ENCODE measurements at places on chromosomes 4 and X.

DNA sequence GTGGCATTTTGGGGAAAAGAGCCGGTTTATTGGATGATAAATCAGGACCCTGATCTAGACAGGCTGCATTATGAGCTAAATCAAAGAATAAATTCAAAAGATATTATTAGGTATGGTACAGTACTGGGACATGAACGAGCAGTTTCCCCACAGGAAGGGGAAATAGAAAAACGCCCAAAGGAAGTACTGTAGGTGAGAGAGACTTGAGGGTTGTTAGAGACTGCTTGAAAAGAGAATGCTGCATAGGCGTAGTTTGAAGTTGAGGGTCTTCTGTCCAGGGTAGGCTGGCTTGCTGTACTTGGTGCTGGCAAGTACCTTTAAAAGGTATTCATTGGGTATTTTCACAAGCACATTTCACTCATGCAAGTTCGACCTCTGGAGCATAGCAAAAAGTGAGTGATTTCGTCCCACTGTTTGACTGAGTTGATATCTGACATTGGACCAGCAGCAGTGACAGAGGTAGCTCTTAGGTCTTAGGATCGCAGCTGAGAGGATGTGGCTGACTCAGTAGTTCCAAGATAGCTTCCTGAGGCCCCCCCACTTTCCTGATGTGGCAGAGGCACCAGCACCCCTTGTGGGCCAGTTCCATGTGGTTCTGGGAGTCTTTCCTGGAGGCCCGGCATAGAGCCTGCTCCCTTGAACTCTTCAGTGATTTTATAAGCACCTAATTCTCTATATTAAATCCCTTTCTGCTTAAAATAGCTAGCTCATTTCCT lies 64.3 kb downstream of the TMEM131L start:
- no peak for DNase-seq

GRCh38 chr4:86416081-86416480 lies 56.2 kb upstream of the MAPK10 start:
- DNase-seq: no peak

DNA sequence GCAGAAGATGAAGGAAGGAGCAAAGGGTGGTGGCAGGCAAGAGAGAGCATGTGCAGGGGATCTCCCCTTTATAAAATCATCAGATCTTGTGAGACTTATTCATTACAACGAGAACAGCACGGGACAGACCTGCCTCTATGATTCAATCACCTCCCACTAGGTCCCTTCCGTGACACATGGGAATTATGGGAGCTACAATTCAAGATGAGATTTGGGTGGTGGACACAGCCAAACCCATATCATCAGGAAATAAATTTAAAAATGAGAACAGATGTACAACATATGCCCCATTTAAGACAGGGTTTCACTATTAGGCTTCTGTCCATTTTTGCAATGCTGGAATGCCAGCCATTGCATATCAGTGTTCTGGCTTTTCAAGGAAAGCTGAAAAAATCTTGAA lies 346.7 kb upstream of the SLIT2 start:
- no peak for DNase-seq

DNA sequence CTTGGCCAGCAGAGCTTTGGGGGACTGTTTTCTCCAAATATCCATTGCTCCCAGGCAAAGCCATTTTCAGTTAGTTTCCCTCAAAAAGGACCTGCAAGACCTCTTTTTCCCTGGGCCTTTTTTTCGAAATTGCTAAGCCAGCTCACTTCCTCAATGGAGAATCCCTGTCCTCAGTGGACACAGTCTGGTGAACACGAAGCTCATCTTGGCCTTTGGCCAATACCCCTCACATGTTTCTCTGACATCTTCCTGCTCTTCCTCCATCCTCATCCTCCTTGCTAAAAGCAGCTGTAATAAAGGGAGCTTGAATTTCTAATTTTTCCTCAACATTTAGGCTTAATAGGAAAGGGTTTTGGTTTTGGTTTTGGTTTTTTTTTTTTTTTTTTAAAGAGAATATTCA lies 17.6 kb upstream of the PRPS1 start:
- no peak for DNase-seq

- no peak for DNase-seq
Measured at GRCh38 chrX:111483135-111483534, 28.3 kb upstream of the SERTM2 start.

DNA sequence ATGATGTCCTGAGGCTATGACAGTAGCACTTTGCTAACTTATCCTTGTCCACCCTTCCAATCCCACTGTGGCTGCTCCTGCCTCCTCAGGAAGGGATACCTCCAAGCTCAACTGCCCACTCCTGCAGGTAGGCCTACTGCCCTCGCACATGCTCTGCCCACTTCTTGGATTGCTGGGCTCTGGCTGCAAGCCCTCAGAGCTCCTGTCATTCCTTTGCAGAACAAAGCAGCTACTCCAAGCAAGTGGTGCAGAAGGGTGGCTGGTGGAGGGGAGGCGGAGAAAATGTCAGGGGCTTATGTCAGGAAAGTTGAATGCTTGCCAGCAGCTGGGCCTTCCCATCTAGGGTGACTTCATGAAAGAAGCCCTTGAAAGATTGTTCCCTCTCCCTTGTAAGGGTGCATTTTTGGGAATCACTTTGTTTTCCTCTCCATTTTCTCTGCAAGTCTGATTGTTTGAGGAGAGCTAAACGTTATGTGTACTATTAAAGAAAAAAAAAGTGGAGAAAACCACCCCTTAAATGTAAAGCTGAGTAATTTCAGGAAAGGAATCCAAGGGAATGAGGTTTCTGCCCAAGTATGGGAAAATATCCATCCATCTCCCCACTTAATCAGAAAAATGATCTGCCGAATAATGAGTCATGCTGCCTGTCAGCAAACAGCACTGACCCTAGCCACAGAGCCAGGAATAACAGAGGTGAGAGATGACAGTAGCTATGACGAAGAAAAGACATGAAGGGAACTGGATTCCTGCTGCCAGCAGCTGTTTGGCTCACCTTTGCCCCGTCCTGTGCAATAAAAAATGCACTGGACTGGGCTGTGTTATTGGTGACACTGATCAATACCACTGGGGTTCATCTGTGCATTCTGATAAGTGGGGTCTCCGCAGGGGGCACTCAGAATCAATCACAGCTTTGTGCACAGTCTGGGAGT lies 102.0 kb downstream of the RTL5 start:
- DNase-seq: no peak

DNA sequence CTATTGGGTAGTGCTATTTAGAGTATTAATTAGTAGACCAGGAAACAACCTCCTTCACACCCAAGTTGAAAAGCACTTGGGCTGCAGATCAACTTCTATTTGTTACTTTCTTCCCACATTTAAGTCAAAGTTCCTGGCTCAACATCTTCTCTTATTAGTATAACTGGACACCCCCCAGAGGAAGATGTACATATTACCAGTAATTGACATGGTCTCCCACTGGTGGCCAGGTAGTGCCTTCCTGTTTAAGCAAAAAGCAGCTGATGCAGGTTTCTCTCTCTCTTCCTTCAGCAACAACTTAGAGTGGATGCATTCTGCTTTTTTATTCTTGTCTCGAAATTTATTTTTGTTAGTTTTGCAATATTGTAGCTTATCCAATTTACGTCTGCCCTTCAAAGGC lies 438.1 kb downstream of the GBA3 start:
- DNase-seq: no peak

DNA sequence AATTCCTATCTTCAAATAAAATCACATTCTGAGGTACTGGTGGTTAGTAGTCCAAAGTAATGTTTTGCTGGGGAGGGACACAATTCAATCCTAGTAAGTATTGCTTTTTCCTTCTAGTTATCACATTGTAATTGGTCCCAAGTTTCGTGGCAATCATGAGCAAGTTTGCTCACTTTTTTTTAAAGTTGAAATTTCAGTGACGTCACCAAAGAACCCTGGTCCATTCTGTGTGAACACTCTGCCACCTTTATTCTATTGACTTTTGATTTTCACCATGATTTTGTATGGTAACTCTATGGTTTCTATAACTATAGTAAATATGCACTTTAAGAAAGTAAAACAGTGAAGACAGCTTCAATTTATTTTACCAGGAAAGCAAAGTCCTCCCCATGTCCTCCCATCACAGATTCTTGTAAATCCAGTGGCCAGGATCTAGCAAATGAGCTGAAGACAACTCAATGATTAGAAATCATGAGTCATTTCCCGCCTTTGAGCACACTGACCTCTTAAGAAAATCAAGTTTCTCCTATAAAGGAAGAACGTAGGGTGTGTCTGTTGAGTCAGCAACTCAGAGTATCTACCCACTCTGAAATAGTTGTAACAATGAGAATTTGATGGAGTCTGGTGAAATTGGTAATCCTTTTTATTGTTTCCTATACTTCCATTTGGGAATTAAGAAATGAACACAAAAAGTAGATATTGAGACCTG lies 1306.6 kb upstream of the PABPC4L start:
- no peak for DNase-seq

DNA sequence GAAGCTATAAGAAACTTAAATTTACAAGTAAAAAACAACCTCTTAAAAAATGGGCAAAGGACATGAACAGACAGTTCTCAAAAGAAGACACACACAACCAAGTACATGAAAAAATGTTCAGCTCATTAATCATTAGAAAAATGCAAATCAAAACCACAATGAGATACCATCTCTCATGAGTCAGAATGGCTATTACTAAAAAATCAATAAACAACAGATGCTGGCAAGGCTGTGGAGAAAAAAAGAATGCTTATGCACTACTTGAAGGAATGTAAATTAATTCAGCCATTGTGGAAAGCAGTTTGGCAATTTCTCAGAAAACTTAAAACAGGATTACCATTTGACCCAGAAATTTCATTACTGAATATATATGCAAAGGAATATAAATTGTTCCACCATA lies 666.3 kb upstream of the GRIA3 start:
- DNase-seq: no peak

GRCh38 chr4:184906480-184907097 lies 80.8 kb upstream of the ACSL1 start:
- no peak for DNase-seq

GRCh38 chr4:56185901-56186300 lies 201.4 kb downstream of the AASDH start:
- DNase-seq: no peak

DNA sequence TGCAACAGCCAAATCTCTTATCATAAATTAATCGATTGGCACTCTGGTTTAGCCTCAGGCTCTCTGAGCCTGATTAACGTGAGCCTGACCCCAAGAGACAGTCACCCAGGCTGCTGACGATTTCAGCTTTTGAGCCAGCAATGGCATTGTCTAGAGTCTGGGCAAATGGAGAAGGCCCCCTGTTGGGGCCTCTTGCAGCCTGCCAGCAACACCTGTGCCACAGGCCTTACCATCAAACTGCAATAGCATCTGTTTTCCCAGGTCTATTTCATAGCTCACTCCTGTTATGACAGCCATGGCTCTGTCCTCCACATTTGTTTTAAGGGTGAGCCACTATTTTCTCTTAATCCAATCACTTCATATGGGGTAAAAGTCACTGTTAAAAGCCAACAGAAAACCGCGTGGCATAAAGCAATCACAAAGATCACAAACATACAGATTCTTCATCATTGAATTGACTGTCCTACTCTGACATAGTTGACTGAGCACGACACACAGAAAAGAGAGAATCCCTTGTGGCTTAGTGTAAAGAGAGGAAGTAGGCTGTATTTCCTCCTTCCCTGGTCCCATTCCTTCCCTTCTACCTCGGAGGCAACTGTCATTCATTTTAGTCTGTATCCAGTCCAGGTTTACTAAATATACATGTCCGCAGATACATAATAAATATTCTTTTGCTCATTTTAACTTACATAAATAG lies 47.8 kb downstream of the SLC9A7 start:
- DNase-seq: peak; percentile 8

DNA sequence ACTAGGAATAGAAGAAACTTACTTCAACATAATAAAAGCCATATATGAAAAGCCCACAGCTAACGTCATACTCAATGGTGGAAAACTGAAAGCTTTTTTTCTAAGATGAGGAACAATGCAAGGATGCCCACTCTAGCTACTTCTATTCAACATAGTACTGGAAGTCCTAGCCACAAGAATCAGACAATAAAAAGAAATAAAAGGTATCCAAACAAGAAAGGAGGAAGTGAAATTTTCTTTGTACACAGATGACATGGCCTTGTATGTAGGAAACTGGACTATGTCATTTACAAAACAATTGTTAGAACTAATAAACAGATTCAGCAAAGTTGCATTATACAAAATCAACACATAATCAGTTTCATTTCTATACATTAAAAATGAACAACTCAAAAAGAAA lies 25.5 kb upstream of the NXT2 start:
- DNase-seq: no peak

DNA sequence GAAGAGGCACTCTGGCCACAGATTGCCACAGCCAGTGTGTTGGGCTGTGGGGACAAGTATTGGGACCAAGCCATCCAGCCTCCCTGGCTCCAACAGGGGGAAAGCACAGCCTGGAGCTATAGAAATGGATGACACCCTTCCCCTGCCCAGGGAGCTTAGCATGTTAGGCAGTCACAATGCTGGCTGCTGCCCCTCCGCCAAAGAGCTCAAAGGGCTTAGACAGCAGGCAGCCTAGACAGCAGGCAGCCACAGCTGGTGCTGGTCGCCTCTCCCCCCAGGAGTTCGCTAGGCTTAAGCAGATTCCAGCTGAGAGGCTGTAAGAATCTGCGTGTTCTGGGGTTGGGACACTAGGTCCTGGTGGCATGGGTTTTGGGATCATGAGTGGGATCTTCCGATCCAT lies 94.5 kb upstream of the MXRA5 start:
- DNase-seq: no peak

GRCh38 chr4:182738283-182739047 lies 178.7 kb downstream of the DCTD start:
- DNase-seq: no peak

GRCh38 chrX:56788229-56788628 lies 59.2 kb downstream of the NBDY start:
- no peak for DNase-seq

DNA sequence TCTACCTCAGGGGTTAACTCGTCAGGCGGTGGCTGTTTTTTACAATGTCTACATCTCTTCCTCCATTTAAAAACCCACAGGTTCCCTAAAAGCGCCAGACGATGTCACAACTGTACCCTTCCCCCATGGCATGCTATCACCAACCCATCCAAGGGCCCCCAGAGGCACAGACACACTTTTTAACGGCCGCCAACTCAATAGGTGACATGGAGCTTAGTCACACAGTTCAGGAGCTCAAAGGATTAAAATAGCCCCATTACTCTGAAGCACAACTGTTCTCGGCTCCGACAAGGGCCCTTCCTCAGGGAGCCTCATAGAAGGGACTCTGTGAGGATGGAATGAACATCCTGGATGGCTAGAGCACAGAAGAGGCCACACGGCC lies 12.4 kb downstream of the SH3KBP1 start:
- no peak for DNase-seq

DNA sequence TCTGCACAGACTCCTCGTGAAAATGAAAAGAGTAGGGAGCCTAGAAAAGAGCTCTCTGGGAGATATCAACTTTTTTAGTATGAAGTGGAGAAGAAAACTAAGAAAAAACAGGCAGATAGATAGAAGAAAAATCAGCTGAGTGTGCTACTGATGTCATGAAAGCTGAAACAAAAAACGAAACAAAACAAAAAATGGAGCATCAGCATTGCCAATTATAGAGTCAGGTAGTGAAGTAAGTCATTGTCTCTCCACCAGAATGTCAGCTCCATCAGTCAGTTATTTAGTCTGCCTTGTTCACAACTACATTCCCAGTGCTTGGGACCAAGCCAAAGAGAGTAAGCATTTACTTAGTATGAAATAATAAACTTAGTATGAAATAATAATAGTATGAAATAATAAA lies 595.1 kb downstream of the STPG2 start:
- DNase-seq: no peak

GRCh38 chrX:15194146-15194545 lies 75.7 kb downstream of the ASB9 start:
- DNase-seq: no peak

All from NCI-H1436 (cell line).